ENCODE measurements at places on chromosomes 5 and 9.

- no peak for DNase-seq
Measured at GRCh38 chr9:92402826-92403745, 1.3 kb downstream of the OGN start.

DNA sequence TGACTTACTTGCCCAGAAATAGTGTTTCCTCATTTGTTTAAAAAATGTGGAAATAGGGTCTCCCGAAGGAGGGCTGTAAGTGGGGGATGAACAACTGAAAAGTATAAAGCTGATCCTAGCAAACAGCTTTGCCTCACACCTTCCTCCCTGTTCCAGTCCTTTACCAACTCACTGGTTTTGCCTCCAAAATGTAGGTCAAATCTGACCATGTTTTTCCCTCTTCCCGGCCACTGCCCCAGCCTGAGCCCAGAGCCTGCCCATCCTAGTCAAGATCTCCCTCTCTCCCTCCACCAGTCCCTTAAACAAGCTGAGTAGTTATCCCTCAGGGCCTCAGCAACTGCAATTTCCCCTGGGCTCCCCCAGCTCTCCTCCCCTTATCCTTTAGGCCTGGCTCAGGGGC, 82.4 kb upstream of the FBXW11 start:
- DNase-seq = no peak

DNA sequence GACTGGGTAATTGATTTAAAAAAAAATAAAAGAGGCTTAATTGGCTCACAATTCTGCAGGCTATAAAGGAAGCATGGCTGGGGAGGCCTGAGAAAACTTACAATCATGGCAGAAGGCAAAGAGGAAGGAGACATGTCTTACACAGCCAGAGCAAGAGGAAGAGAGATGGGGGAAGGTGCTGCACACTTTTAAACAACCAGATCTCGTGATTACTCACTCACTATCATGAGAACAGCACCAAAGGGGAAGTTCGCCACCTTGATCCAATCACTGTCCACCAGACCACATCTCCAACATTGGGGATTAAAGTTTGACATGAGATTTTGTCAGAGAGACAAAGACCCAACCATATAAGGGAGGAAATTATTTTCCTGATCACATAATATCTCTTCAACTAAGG, 138.8 kb upstream of the NR4A3 start:
- DNase-seq = no peak

GRCh38 chr9:95870906-95871305, 4.6 kb upstream of the ERCC6L2 start:
- DNase-seq = no peak

- DNase-seq = no peak
Measured at GRCh38 chr5:132261881-132262845, 4.7 kb downstream of the PDLIM4 start.

DNA sequence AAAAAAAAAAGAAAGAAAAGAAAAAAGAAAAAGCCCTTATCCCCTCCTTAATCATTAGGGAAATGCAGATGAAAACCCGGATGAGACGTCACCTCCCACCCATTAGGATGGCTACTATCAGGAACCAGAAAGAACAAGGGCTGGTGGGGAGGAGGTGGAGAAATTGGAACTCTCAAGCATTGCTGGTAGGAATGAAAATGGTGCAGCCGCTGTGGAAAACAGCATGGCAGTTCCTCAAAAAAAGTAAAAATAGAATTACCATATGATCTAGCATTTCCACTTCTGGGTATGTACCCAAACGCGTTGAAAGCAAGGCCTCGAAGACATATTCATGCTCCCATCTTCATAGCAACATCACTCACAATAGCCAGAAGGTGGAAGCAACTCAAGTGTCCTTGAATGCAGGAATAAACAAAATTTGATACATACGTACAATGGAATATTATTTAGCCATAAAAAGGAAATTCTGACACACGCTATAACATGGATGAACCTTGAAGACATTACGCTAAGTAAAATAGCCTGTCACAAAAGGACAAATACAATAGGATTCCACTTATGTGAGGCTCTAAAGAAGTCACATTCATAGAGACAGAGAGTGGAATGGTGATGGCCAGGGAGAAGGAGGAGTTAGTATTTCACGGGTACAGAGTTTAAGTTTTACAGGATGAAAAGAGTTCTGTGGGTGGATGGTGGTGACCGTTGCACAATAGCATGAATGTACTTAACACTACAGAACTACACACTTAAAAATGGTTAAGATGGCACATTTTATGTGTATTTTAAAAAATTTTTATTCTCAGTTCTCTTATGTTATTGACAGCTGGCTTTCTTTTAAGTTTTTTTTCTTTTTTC, 166.8 kb upstream of the IER5L start:
- peak; percentile 5 for DNase-seq

DNA sequence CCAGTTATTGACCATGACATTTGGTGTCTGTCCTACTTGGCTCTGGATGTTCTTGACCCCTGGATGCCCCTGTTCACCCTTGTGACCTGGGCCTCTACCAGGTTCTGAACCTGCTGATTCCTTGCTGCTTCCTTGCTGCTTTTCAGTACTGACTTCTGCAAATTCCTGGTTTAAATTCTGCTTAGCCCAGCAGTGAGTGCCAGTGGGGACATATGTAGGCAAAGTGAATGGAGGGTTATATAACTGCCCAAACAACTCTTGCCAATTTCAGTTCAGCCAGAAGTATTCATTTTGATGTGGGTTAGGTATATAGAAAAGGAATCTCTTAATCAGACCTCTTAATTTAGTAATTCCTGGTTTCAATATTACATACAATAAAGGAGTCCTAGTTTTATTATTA, 220.6 kb downstream of the TAF11L14 start:
- no peak for DNase-seq

- DNase-seq = no peak
Measured at GRCh38 chr5:97458851-97459250, 275.8 kb upstream of the RIOK2 start.

- DNase-seq = no peak
Measured at GRCh38 chr5:138889994-138890393, 14.9 kb upstream of the LRRTM2 start.

GRCh38 chr9:114538241-114538640, 33.0 kb upstream of the WHRN start:
- no peak for DNase-seq

DNA sequence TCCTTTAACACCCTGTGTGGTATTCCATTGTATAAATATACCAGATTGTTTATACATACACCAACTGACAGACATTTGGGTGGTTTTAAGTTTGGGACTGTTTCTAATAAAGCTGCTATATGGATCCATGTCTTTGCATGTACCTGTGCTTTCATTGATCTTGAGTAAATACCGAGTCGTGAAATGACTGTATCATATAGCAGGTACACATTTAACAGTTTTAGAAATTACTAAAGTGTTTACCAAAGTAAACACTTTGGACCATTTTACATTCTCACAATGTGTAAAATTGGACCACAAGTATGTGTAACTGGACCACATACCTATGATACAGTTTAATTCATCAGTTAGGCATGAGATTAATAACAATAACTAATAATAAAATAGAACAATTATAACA, 175.2 kb downstream of the FBXL17 start:
- DNase-seq = no peak

DNA sequence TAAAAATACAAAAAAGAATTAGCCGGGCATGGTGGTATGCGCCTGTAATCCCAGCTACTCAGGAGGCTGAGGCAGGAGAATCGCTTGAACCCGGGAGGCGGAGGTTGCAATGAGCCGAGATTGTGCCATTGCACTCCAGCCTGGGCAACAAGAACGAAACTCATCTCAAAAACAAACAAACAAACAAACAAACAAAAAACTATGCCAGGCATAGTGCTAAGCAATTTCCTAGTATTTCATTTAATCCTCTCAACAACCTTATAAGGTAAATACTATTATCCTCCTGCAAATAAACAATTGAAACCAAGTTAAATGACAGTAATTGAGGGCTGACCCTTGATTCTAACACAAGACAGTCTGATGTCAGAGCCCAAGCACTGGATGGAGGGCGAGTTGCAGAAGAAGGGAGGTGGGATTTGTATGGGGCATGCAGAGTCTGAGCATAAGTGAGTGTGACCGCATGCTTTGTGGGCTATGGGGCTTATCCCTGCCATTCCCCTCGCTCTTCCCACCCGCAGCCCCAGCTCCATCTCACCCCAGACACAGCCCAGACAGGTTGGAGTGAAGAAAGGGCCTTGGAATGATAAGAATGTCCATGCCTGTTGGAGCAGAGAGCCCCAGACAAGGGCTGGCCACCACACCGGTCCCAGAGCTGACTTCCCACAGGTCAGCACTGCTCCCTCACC, 24.3 kb upstream of the RPS14 start:
- DNase-seq = no peak

DNA sequence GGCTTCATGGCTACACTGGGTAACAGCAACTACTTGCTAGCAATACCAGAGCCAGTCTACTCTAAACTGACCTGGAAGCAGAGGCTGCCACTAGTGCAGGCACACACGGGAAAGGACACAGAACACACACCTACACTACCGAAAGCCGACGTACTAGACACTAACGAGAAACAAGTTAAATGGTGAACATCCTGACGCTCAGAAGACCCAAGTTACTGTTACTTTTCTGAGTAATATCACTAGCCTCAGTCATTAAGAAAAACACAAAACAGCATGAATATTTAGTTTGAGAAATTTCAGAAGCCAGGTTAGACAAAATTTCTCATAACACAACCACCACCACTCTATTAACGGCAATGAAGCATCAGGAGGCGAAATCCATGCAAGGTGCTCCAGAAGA, 44.5 kb downstream of the CAMSAP1 start:
- DNase-seq = no peak

DNA sequence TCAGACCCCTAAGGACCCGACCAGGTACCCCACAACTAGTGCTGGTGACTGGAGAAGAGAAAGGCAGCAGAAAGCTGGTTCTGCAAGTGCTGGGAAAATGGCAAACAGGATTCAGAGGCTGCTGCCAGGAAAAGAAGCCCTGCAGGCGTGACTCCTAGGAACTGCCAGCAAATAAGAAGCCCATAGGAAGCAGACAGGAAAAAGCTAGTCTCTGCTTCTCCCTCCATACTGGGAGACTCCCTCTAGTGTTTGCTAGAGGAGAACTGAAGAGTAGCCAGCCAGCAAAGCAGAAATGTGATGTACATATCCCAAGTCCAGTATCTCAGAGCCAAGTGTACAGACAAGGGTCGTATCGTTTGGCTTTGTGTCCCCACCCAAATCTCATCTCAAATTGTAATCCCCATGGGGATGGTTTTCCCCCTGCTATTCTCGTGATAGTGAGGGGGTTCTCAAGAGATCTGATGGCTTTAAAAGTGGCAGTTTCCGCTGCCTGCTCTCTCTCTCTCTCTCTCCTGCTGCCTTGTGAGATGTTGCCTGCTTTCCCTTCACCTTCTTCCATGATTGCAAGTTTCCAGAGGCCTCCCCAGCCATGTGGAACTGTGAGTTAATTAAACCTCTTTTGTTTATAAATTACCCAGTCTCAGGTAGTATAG, 38.1 kb upstream of the TUSC1 start:
- no peak for DNase-seq

DNA sequence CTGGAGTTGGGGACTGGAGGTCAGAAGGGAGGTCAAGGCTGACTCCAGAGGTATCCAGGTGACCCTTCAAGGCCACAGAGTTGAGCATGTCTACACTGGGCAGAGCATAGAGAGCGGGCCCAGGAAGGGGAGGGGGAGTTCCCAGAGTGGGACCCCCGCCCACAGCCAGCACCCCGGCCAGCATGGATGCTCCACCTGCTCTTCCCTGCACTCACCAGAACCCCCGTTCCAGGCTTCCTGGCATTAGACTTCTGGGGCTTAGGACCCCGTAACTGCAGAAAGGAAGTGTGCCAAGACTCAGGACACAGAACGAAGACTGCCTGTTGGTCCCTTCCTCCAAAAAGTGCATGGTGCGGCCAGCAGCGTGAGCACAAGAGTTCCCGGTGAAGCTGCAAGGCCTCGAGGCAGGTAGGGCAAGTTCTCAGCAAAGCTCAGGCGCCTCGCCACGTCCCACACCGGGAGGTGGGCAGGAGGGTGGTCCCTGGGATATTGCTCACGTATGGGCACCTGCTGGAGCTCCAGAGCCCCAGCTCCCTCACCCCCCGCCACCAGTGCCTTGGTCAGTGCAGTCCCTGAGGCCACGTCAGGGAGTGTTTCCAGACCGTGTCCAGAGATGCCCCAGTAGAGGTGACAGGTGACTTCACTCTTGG, 13.8 kb downstream of the ABO start:
- DNase-seq = no peak

- no peak for DNase-seq
Measured at GRCh38 chr9:2810420-2811075, 33.3 kb downstream of the PUM3 start.

GRCh38 chr5:94847019-94847418, 228.6 kb downstream of the SLF1 start:
- DNase-seq = no peak

GRCh38 chr9:331197-331596, 116.5 kb downstream of the DOCK8 start:
- no peak for DNase-seq

- DNase-seq = no peak
Measured at GRCh38 chr9:37836386-37836785, 35.8 kb downstream of the DCAF10 start.

GRCh38 chr9:108551030-108551841, 304.6 kb downstream of the ACTL7B start:
- no peak for DNase-seq

DNA sequence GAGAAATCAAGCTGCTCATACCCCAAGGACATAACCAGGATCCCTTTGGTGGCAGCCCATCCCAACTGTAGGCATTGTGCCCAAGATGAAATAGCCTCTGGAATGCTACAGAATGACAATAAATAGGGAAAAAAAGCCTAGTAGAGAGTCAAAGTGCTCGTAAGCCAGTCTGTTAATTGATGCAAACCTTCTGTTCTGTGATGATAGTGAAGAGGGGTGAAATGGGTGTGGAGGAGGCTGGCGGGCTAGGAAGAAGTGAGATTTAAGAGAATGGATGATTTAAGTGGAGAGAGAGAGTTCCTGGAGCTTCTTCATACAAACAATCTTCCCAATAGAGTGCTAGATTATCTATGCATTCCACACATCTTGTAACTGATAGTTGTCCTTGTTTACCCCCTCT, 301.0 kb upstream of the PCSK5 start:
- DNase-seq = no peak

- no peak for DNase-seq
Measured at GRCh38 chr9:335373-335772, 120.7 kb downstream of the DOCK8 start.

GRCh38 chr5:2282893-2283292, 400.2 kb upstream of the IRX4 start:
- no peak for DNase-seq

GRCh38 chr5:112979723-112980122, 3.1 kb downstream of the DCP2 start:
- DNase-seq = no peak

DNA sequence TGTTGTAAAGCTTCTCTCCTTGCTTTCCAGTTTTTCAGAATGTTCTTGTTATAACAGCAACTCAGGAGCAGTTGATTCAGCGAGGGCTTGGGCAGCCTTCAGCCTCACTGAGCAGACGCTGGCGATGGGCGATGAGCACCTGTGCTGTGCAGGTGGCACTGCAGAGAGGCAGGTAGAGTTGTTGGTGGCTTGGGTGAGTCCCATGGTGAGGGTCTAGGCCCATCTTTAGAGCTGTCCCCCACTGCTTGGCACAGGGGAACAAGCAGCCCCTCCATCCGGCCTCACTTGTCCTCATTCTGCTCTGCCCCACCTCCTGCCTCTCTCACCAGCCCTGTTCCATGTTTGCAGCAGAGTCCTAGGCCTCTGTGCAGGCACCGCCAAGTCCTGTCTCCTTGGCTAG, 6.1 kb upstream of the CXCL14 start:
- DNase-seq = no peak

GRCh38 chr5:73587923-73588322, 22.4 kb downstream of the UTP15 start:
- DNase-seq = no peak

Data from left ventricle myocardium superior (tissue), 1 donor.